Aorta (tissue), 5 donors: ENCODE measurements at places on chromosomes 7 and 10.

DNA sequence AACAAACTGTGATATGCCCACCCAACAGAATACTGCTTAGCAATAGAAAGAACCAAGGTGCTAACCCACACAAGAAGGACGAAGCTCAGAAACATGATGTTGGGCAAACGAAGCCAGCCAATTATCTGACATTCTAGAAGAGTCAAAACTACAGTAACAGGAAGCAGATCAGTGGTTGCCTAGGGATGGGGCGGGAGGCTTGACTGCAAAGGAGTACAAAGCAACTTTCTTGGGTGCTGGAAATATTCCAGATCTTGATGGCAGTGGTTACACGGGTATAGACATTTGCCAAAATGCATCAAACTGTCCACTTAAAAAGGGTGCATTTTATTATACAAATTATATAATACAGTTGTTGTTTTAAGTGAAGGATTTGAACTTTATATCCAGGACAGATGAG lies 41.1 kb upstream of the RET start:
- no peak for DNase-seq

DNA sequence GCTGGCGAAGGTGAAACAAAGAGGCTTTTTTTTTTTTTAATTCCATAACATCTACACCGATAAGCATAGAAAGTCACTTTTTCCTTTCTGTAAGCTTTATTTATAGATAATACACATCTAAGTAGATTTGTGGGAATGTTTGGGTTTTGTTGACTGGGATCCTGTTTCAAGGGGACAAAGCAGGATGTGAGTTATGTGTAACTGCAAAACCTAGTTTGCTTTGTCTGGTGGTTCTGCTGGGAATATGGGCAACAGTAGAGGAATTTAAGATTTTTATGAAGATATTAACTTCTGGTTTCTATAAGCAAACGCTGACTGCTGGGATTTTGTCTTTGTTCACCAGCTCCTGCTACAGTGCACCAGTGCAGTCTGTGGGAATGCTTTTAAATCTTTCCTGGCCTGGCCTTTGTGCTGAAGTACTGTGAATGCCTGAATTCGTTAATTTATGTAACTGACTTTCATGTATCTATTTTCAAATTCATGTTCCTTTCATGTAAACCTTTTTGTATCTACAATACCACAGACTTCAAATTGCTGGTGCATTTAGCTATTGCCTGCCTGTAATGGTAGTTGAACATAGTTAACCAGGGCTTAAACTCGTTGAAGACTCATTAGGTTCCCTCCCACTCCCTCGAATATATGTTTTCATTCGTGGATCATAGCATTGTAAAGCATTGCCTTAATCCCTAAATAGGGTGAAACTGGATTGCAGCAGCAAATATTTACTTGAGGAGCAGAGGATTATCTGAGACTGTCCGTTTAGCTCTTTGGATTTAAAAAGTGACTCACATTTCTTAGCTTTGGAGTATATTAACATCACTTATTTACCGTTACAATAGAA lies 1.5 kb downstream of the KLHL7 start:
- DNase-seq: no peak

DNA sequence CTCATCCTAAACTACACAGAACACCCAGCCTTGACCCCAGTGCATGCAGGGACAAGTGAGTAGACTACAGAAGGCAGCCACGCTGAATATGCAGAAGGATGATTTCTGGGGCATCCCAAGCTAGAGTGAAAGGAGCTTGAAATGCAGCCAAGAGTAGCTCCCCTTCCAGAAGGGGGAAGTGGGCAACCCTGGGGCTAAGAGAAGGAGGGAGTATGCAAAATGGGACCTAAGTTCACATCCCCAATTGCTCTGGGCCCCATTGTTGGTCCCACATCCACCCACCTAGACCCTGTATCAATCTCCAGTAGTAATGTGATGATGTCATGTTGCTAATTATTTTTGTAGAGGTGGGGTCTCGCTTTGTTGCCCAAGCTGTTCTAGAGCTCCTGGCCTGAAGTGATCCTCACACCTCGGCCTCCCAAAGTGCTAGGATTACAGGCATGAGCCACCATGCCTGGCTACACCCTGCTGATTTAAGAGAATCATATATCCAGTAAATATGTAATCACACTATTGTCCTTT lies 5.6 kb upstream of the PSTK start:
- DNase-seq: no peak

GRCh38 chr7:29565224-29565630 lies 1.6 kb downstream of the PRR15 start:
- no peak for DNase-seq

DNA sequence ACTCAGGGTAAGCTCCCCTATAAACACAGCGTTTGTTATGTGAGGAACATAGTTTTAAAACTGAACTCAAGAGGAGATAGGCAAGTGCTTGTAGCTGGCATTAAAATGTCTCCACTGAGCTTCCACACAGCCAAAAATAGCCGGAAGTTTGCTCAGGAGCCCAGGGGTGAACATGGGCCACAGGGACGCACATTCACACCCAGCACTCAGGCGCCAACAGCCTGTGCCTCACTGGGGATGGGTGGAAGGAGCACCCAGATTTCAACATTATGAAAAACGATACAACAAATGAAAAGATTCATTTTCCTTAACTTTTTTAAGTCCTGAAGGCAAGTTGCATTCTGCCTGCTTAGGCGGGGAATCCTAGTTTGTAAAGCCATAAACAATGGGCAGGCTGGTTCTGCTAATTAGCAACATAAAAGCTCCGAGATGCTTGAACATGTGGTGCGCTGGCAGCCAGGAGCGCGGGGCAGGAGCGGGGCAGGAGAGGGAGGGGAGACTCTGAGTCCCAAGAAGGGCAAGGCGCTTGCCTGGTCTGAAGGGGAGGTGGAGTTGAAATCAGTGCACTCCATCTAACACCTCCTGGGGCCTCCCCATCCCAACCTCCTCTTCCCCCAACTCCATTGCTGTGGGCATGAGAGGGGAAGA lies 235.9 kb downstream of the COBL start:
- no peak for DNase-seq

- no peak for DNase-seq
These were observed 78.1 kb upstream of the TMEM196 start for GRCh38 chr7:19851504-19851903.

- DNase-seq: no peak
These were observed 168.9 kb downstream of the SLIT1 start for GRCh38 chr10:97016728-97017473.

GRCh38 chr10:68987611-68988010 lies 992 bp upstream of the KIFBP start:
- DNase-seq: no peak

DNA sequence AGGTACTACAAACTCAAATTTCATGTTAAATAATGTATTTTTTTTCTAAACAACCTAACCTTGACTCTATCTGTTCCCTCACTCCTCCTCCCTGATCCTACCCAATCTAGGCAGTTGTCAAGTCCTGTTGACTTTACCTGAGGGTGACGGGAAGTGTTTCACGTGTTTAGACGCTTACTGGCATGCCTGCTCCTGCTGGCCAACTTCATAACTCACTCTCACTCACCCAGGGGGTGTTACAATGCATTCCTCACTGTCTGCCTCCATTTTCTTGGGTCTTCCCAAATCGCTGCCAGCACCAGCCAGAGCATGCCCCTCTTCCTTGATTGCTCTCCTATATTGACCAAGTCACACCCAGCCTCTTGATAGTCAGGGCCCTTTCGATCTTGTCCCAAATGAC lies 28.3 kb downstream of the CRCP start:
- DNase-seq: no peak

DNA sequence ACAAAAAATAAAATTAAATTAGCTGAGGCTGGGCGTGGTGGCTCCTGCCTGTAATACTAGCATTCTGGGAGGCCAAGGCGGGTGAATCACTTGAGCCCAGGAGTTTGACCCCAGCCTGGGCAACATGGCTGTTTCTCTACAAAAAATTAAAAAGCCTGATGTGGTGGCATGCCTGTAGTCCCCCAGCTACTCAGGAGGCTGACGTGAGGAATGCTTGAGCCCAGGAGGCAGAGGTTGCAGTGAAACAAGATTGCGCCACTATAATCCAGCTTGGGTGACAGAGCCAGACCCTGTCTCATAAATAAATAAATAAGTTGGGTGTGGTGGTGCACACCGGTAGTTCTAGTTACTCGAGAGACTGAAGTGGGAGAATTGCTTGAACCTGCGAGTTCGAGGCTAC lies 65.1 kb downstream of the GNA12 start:
- no peak for DNase-seq

DNA sequence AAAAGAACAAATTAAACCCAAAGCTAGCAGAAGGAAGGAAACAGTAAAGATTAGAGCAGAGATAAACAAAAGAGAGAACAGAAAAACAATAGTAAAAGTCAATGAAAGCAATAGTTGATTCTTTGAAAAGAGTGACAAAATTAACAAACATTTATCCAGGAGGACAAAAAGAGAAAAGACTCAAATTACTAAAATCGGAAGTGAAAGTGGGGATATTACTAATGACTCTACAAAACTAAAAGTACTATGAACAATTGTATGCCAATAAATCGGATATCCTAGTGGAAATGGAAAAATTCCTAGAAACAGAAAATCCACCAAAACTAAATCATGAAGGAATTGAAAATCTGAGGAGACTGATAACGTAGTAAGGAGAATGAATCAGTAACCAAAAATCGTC lies 96.3 kb downstream of the SNX13 start:
- DNase-seq: no peak

DNA sequence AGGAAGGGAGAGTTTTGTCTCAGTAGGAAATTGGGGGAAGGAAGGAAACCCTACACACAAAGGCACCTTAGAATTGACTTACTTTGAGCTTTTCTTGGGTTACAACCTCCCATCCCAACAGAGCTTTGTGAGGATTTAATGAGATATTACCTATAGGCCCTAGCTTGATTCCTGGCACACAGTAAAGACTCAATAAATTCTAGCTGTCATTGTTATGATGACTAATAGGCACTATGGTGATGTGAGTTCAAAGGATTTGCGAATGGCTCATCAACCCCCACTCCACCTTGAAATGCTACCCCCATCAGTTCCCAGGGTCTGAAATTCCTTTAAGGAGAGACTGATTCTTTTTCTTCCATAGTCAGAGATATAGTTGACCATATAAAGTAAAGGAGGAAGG lies 67.9 kb upstream of the SMNDC1 start:
- no peak for DNase-seq

GRCh38 chr10:30834651-30835050 lies 197.0 kb downstream of the ZNF438 start:
- DNase-seq: no peak

GRCh38 chr10:79505829-79506228 lies 6.5 kb upstream of the EIF5AL1 start:
- DNase-seq: no peak

- no peak for DNase-seq
These were observed 5.3 kb downstream of the PSAP start for GRCh38 chr10:71845410-71846405.

DNA sequence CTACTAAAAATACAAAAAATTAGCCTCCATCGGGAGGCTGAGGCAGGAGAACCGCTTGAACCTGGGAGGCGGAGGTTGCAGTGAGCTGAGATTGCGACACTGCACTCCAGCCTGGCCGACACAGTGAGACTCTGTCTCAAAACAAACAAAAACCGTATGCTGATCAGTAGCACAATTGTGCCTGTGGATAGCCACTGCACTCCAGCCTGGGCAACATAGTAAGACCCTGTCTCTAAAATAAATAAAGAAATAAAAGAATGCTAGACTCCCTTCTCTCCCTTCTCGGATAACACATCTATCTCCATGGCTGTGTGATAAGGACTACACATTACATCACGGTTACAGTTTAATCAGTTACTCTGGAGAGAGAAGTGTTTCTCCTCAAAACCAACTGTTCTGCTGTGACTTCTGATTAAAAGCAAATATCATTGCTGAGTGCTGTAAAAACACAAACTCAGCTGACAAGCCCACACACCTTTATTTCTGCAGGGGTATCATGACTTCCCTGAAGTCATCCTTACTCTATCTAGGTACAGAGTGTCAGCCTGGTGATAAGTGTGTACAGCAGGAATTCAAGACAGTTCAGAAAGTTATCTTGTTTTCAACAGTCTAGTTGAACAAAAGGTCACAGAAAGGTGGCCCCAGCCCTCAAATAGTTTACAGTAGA lies 5.3 kb upstream of the ARHGAP19 start:
- DNase-seq: no peak

DNA sequence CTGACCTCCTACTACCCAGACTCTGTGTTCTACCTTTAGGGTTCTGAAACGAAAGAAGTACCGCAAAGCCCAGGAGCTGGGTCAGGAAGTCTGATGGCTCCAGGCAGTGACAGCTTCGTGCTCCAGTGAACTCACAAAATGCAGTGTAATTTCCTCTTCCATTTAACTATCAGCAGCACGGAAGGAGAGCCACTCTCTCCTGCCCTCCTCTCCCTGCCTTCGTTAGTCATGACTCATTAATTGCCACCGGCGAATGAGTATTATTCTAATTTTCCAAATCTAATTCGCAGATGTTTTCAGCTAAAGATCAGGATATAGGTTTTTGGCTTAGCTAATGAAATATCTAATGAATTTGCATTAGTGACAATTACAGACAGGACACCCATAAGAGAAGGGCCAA lies 1262.0 kb downstream of the TYW1 start:
- DNase-seq: no peak

DNA sequence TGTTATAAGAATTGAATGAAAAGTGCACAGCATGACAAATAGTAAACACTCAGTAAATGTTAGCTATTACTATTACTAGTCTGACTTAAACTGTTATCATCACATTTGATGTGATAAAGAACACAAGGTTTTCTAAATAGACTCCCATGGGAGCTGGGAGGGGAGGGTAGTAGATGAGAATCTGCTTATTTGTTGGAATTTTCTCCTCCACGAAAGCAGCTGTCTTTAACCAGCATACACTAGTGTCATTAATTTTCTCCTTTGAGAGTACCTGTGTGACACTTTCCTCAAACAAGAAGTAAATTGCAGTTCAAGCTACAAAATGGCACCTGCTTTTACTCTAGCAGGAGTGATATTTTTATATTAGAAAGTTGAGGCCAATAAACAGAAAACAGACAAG lies 200.1 kb downstream of the SKAP2 start:
- DNase-seq: no peak

DNA sequence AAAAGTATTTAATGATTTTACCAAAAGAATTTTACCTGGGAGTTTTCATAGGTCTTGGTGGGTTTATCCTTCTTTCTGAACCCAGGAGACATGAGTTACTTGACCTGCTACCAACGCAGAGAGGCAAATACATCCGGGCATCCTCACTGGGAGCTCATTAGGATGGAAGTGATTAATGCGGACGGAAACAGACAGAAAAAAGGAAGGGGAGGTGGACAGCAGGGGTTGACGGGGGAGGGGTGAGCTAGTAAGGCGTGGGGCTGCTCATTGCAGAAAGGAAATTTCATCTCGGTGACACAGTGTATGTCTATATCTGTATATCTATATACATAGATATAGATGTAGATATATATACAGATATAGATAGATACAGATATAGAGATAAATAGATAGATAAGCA lies 408.2 kb upstream of the ADARB2 start:
- DNase-seq: no peak
